Globus pallidus (tissue), 1 donor: ENCODE measurements at places on chromosomes 1 and 21.
A peak's percentile ranks its signal among the peaks of the same experiment; 100 is the strongest.

- no peak for DNase-seq
Measured at GRCh38 chr21:45356653-45357435, 48.1 kb upstream of the COL18A1 start.

DNA sequence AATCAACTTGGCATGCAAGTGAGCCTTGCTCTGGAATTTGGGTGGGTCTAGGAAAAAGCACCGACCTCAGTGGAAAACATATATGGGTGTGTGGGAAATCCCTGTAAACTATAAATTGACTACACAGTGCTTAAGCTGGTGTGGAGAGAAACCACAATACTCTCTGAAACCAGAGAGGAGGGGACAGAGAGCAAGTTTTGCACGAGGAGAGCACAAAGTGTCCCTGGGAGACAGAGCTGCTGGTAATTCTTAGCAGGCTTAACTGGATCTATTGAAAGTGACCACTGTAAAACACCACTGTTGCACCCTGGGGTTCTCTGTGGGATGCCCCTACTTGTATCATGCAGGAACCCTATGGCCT, 12.8 kb downstream of the KCNJ15 start:
- DNase-seq = no peak

GRCh38 chr1:101781201-101781831, 215.4 kb downstream of the OLFM3 start:
- no peak for DNase-seq

- peak; percentile 81 for DNase-seq
Measured at GRCh38 chr1:226736908-226737818, 1.9 kb downstream of the ITPKB start.

- DNase-seq = no peak
Measured at GRCh38 chr1:41357451-41358101, 3.7 kb upstream of the FOXO6 start.

GRCh38 chr1:242011894-242012660, 13.2 kb upstream of the MAP1LC3C start:
- no peak for DNase-seq

GRCh38 chr1:30258471-30258870, 464.9 kb downstream of the MATN1 start:
- DNase-seq = no peak

GRCh38 chr1:39720094-39720999, 18.3 kb upstream of the PPIE start:
- DNase-seq = peak; percentile 47

- no peak for DNase-seq
Measured at GRCh38 chr1:244164511-244164890, 113.4 kb downstream of the ZBTB18 start.

DNA sequence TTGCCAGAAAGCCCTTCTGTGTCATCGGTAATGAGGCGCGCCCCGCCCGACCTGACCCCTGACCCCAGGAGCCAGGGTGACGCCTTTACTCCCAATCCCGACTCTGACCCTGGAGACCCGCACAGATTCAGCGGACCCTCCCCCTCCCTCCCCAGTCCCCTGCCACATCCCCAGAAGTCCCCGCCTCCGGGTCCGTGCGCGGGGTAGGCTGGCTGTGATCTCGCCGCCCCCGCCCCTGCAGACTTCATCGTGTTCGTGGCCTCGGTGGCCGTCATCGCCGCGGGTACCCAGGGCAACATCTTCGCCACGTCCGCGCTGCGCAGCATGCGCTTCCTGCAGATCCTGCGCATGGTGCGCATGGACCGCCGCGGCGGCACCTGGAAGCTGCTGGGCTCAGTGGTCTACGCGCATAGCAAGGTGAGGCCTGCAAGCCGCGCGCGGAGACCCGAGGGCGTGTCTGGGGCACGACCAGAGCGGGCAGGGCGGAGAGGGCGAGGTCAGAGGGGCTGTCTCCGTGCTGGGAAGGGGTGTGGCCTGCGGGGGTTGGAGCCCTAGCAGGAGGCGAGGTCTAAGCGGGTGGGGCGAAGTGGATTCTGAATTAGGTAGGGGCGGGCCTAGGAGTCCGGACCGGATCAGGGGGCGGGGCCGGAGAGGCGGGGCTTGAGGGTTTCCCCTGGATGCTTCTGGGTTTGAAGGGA, 34.8 kb downstream of the KCNQ4 start:
- no peak for DNase-seq

DNA sequence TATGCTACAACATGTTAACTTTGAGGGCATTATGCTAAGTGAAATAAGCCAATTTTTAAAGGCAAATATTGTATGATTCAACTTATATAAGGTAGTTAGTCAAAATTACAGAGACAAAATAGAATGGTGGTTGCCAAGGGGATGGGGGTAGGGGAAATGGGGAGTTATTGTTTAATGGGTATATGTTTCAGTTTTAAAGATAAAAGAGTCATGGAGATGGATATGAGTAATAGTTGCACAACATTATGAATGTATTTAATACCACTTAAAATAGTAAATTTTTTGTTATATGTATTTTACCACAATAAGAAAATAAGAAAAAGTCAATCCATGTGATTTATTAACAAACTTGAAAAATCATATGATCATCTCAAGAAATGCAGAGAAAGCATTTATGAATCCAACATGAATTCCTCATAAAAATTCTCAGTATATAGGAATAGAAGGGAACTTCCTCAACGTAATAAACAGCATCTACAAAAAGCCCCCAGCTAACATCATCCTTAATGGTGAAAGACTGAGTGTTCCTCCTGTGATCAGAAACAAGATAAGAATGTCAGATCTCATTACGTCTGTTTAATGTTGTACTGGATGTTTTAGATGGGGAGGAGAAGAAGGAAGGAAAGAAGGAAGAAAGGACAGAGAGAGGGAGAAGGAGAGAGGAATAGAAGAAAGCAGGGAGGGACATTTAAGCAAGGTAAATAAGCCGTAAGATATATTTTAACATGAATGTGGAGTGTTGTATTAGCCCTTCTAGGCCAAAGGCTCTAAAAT, 6.7 kb upstream of the TSEN15 start:
- no peak for DNase-seq

DNA sequence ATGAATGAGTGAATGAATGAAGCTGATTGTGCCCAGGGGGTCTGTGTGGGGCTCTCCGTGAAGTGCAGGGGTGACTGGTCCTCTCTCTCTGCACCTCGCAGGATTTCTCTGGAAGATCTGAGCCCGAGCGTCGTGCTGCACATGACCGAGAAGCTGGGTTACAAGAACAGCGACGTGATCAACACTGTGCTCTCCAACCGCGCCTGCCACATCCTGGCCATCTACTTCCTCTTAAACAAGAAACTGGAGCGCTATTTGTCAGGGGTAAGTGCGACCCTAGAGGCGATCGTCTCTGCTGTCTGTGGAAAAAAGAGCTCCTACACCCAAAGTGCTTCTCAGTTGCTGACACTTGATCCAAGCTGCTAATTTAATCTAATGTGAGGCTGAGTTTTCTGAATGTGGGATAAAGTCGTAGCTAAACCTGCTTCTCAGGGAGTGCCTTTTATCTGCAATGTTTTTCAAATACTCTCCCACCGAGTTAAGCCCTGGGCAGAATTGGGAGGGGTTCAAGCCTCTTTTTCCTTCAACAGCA, 101.7 kb downstream of the HUNK start:
- DNase-seq = peak; percentile 43

DNA sequence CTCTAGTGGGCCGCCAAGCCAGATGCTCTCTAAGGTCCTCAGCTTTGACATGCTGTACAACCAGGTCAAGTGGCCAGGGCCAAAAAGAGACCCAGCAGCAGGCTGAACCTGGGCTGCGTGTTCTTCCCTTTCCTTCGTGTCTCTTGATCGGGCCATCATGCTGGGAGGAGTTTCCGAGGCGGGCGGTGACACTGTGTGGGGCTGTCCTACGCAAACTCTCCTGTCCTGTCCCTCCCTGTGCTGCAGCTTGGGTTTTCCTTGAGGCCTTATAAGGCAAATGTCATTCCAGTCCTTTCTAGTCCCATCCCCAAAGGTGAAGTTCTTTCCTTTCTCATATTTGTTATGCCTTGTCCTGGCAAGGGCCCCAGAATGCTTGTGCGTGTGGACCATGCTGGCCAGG, 56.7 kb downstream of the ARHGEF10L start:
- no peak for DNase-seq

- peak; percentile 9 for DNase-seq
Measured at GRCh38 chr1:170414989-170415709, 116.8 kb upstream of the GORAB start.

DNA sequence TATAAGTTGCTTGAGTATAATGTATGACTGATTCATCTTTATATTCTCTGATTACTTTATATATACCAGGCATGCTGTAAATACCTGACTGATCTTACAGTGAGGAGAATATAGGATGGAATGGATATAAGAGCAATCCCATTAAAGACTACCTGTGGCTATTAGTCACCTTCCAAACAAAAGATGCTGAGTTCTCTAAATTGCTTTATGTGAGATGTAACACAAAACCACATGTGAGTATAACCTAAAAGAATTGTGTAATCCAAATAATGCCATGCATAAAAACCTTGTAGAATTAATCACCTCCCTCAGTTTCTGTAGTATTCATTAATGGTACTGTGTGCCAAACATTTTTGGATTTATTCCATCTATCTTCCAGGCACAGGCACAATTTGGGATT, 134.6 kb upstream of the LRRC7 start:
- DNase-seq = no peak

- DNase-seq = no peak
Measured at GRCh38 chr1:22670352-22670975, 17.4 kb downstream of the C1QB start.

- no peak for DNase-seq
Measured at GRCh38 chr1:93442008-93442666, 5.8 kb upstream of the FNBP1L start.

- DNase-seq = no peak
Measured at GRCh38 chr1:40435471-40435870, 14.8 kb upstream of the ZFP69B start.

GRCh38 chr1:201713086-201713810, 115.7 kb upstream of the IPO9 start:
- DNase-seq = peak; percentile 86

DNA sequence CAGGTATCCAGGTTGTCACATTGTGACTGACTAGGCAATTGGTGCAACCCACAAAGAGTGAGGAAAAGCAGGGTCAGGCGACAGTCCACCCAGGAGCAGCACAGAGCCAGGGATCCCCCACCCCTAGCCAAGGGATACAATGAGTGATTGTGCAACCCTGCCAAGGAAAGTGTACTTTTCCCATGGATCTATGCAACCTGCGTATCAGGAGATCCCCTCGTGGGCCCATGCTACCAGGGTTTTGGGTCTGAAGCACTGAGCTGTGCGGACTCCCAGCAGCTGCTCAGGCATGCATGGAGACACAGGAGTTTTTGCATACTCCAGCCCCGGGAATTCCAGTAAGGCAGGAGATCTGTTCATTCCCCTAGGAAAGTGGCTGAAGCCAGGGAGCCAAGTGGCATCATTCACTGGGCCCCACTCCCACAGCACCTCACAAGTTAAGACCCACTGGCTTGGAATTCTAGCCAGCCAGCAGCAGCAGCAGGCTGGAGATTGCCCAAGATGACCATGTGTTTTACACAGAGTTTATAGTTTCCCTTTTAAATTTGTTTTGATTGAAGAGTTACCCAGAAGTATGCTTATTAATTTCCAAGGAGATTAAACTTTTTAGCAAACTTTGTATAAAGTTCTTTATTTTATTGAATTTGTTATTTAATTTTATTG, 136.0 kb downstream of the LTN1 start:
- DNase-seq = peak; percentile 20

DNA sequence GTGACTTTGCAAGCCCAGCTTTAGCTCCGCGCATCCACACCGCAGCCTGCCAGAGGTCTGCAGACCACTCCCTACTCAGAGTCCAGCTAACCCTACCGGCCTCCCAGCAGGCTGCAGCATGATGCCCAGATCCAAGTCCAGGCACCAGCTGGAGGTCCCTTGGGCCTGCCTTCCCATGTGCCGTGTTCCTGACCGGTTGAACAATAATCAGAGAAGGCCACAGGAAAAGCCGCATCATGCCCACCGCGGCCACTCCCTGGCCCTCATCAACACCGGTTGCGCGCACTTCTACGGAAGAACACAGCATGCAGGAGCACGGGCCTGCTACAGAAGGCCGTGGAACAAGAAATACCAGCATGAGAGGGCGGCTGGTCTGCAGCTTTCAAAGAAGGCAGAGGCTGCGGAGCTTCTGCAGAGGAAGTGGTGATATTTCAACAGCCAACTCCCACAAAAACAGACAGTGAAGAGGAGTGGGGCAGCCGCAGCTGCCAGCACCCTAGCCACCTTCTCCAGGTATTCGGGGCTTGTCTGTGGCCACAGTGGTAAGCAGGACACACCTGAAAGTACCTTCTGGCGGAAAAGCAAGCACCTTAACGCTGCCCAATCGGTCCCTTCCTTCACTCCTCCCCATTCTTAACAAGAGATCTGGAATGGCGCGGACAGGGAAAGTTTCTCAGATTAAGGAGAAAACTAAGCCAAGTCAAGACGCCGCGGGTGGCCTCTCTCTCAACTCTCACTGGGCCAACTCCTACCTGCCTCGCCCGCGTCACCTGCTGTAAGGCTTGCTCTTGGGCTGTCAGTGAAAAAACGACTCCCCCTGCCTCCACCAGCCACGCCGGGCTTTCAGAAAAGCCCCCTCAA, 1.5 kb downstream of the PGBD5 start:
- DNase-seq = no peak

DNA sequence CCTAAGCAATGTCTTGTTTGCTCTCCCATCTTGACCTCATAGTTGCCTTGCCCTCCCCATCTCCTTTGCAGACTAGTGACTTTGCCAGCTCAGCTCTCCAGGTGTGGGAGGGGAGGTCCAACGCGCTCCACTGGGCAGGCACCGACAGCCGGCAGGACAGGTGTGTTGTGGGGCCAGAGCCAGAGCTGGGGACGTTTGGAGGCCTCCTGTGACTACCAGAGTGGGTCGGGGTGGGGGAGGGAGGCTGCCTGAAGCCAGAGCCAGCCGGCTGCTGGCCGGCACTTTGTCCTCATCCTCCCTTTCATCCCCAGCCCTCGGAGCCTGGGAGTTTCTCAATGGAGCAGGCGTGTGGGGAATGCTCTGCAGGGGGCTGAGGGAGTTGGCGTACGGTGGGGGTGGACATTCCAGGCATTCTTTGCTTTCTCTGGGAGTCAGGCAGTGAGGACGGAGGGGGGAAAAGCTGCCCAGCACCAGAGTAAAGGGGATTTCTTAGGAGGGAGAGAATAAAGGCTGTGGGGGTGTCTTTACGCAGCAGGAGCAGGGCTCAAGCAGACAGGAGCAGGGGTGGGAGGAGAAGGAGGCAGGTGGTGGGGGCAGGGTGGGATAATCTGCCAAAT, 20.2 kb downstream of the NUAK2 start:
- no peak for DNase-seq

DNA sequence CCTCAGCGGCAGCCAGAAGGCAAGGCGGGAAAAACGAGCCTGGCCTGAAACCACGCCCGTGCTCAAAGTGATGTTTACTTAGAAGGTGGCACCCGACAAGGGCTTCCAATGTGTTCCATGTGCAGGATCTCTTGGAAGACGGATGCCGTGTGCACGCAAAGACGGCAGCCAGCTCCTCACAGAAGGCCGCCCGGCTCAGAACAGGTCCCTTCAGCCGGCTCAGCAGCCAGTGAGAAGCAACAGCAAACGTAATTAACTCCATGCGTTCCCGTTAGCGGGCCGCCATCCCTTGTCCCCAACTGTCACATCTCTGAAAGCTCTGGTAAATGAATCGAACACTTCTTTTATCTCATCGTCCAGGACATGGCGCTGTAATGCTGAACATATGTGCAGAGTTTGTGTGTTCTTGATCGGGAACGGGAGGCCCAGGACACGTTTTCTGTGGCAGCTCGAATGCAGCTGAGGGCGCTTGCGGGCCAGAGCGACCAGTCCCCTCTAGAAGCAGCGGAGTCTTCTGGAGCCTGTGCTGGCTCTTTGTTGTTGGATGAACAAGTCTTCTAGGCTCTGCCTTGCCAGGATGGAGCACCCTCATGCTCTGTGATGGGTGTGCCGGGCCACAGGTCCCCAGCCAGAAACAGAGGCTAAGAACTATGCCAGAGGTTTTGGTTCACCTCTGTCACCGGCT, 94.6 kb upstream of the ARHGEF16 start:
- no peak for DNase-seq
